ENCODE measurements at places on chromosomes 11 and 22.

DNA sequence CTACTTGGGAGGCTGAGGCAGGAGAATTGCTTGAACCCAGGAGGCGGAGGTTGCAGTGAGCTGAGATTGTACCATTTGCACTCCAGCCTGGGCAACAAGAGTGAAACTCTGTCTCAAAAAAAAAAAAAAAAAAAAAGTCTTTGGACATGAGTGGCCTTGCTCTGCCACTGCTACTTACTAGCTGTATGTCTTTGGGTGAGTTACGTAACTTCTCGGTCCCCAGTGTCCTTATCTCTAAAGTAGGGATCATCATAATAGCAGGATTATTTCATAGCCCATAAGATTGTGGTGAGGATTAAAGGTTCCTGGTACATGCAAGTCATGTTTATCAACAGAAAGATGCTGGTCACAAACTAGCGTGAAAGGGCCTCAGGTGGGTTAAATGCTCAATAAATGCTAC lies 53.9 kb upstream of the HEPHL1 start:
- no peaks in the 10 kb centered on the region for H3K36me3 ChIP-seq
- H3K27ac ChIP-seq: no peak overlapping the region
- H3K27me3 ChIP-seq: no peaks in the 10 kb centered on the region
- no peak for DNase-seq
- no peak overlapping the region for H3K4me3 ChIP-seq

GRCh38 chr11:18522388-18522787 lies 4.4 kb downstream of the TSG101 start:
- H3K4me3 ChIP-seq: no peak overlapping the region
- no peak overlapping the region for H3K27ac ChIP-seq
- H3K27me3 ChIP-seq: no peaks in the 10 kb centered on the region
- H3K4me1 ChIP-seq: no peaks in the 10 kb centered on the region
- DNase-seq: no peak

DNA sequence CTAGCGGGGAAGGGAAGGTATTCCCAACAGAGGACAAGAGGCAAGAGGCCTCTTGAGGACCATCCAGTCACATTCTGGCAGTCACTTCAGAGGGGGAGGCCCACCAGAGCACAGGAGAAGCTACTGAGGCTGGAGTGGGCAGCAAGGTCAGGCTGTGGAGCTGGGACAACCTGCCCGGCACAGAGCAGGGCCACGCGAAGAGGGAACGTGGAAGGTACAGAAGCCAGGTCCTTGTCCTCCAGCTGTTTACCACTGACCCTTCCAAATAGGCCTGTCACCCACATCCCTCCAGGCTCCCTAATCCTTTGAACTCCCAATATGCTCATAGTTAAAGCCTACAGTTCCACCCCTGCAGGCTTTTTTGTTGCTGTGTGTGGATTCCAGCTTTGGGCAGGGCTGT lies 76.9 kb downstream of the IGLL1 start:
- no peak for DNase-seq
- H3K27me3 ChIP-seq: no peaks in the 10 kb centered on the region

DNA sequence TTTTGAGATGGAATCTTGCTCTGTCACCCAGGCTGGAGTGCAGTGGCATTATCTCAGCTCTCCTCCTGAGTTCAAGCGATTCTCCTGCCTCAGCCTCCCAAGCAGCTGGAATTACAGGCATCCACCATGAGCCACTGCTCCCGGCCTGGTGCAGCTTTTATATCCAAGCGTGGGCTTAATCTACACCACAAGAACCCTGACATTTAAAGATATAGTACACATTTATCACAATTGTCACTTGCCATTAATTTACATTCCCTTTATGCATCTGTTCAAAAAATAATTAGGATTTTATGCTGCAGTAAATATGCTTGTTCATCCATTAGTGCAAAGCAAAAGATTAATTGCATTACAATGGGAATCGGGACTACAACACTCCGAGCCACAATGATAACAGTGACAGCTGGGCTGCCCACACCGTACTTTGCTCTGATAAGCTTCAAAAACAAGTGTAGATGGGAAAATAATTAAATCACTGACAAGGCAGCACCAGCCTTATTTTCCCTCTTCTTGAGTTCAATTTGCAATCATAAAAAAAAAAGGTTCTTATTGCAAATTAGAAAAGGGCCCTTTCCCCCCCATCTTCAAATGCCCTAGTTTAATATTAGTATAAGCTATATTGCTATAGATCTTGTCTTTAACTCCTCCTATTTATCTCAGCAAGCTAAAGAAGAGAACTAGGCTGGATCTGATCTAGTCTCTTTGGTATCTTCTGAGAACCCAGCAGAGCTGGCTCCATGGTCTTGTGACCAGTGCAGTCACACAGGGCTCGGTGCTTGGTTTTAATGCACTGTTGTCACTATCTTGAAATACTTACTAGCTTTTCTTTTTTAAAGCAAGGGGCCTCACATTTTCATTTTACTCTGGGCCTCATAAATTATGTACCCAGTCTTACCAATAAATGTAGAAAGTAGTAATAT lies 206.2 kb upstream of the LRRC4C start:
- no peak overlapping the region for H3K4me3 ChIP-seq
- no peaks in the 10 kb centered on the region for H3K36me3 ChIP-seq
- H3K27me3 ChIP-seq: no peaks in the 10 kb centered on the region
- H3K27ac ChIP-seq: no peak overlapping the region

DNA sequence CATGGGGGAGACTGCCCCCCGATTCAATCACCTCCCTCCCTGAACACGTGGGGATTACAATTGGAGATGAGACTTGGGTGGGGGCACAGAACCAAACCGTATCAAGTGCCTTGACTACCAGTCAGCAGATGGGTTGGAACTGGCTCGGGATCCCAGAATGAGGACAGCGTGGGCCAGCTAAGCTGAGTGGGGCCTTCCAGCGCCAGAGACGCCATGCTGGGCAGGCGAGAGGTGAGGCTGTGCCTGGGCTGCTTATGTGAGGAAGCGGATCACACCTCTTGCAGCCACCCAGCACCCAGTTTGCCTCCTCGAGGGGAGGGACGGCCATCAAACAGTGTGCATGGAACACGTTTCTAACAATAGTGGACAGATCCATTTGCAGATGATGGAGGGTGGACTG lies 195.1 kb downstream of the TBC1D22A start:
- no peaks in the 10 kb centered on the region for H3K4me1 ChIP-seq
- H3K27ac ChIP-seq: no peak overlapping the region
- H3K27me3 ChIP-seq: no peaks in the 10 kb centered on the region
- H3K36me3 ChIP-seq: no peaks in the 10 kb centered on the region
- no peak overlapping the region for H3K4me3 ChIP-seq
- no peak for DNase-seq

GRCh38 chr11:17927681-17928343 lies 85.0 kb downstream of the SERGEF start:
- no peak overlapping the region for H3K27ac ChIP-seq
- no peak for DNase-seq

DNA sequence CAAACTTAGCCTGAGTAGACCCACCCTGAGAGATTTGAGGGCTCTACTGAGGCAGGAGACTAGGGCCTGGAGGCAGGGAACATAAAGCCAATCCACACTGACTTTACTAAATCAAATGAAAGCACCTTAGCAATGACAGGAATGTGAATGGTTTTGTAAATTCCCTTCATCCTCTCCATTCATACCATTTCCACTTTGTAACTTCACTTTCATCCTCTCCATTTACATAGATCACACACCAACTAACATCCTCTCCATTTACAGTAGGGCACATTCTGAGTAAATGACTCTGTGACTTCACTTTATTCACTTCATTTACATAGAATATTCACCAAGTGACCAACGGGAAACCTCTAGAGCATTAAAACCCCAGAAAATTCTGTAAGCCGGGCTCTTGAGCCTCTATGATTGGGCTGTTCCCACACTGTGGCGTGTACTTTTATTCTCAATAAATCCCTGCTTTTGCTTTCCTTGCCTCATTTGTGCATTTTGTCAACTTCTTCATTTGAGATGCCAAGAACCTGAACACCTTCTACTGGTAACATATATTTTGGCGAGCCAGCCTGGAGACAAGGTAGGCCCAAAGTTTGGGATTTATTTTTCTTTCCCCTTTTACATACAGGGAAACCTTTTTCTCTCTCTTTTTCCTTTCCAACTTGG lies 82.9 kb downstream of the PIWIL4 start:
- H3K27ac ChIP-seq: no peak overlapping the region
- DNase-seq: no peak
- no peak overlapping the region for H3K4me3 ChIP-seq
- no peaks in the 10 kb centered on the region for H3K4me1 ChIP-seq

GRCh38 chr22:45418056-45418769 lies 4.7 kb downstream of the RIBC2 start:
- DNase-seq: no peak
- no peak overlapping the region for H3K27ac ChIP-seq

GRCh38 chr11:132644520-132645239 lies 887.6 kb downstream of the OPCML start:
- no peak overlapping the region for H3K27ac ChIP-seq
- DNase-seq: no peak
- H3K4me3 ChIP-seq: no peak overlapping the region

GRCh38 chr22:29211466-29211865 lies 5.8 kb downstream of the EMID1 start:
- no peaks in the 10 kb centered on the region for H3K4me1 ChIP-seq
- DNase-seq: no peak
- no peaks in the 10 kb centered on the region for H3K36me3 ChIP-seq
- H3K27ac ChIP-seq: no peak overlapping the region

GRCh38 chr22:36873614-36874308 lies 13.0 kb downstream of the NCF4 start:
- no peak overlapping the region for H3K4me3 ChIP-seq
- peak overlapping the region; percentile 87 for H3K27ac ChIP-seq
- DNase-seq: peak; percentile 92
- H3K4me1 ChIP-seq: no peaks in the 10 kb centered on the region
- H3K36me3 ChIP-seq: no peaks in the 10 kb centered on the region

DNA sequence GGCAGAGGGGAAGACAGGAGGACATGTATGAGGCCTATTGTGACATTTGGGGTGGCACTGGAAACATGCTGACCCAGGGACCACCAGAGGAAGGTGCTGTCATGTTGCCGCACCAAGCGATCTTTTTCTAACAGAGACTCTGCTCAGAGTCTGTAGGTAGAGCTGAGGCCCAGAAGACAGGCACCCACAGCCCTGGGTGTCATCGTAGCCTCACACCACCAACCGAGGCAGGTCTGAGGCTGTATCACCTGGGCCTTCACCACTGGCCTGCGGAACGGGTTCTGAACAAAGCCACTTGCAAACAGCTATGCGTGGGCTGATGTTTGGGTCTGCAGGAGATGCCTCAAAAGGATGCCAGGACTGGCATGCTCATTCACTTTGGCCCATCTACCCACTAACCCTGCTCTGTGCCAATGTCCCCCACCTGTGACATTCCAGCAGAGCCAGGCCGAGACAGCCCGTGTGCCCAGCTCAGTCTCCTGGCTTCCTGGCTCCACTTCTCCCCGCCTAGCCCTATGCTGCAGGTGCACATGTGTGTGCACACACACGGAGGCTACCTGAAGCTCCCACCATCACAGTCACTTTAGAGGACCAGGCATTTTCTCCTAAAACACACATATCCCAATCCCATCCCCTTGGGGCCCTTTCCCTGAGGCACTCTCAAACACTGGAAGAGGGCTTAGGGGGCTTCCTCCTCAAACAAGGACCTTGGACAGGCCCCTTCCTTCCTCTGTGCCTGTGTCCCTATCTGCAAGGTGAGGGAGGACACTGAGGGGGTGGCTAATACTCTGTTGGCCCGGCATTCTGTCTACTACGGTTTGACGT lies 3.6 kb downstream of the TRIM29 start:
- H3K36me3 ChIP-seq: no peaks in the 10 kb centered on the region
- peak overlapping the region; percentile 95 for H3K27ac ChIP-seq
- peaks cover 2% of the 10 kb centered on the region for H3K4me1 ChIP-seq
- H3K27me3 ChIP-seq: no peaks in the 10 kb centered on the region
